CD4-positive, alpha-beta T cell (primary cell): ENCODE measurements at places on chromosomes 6 and 20. TPM values are rescaled to one million over a fixed set of nuclear protein-coding genes. Genes with fewer than 3 reads are reported as not detected.

DNA sequence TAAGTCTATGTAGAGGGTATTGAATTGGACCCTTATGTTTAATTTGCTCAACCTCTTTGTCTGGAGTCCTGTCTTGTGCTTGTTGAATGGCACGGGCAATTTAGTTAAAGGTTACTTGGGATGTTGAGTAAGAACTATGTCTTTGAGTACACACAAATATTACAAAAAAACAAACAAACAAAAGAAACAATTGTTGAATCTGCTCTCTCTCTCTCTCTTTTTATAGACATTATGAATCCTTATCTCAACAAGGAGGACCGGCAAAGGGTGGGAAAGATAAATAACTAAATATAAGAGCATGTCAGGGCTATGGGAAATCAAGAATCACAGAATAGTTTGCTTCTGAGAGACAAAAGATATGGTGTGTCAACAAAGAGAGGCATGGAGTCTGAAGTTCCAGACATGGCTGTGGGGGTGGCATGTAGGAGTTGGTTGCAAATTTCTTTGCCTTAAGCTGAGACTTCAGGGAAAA, 608.6 kb downstream of the UTRN start:
- DNase-seq: no peak

GRCh38 chr6:84897988-84898594, 133.7 kb upstream of the TBX18 start:
- DNase-seq: no peak

- no peak for DNase-seq
Observed at GRCh38 chr20:32685541-32686529, 12.1 kb upstream of the C20orf203 start.

GRCh38 chr20:889106-889505, 27.0 kb downstream of the ANGPT4 start:
- DNase-seq: no peak

GRCh38 chr6:120826253-120826652, 508.0 kb downstream of the TBC1D32 start:
- no peak for DNase-seq

DNA sequence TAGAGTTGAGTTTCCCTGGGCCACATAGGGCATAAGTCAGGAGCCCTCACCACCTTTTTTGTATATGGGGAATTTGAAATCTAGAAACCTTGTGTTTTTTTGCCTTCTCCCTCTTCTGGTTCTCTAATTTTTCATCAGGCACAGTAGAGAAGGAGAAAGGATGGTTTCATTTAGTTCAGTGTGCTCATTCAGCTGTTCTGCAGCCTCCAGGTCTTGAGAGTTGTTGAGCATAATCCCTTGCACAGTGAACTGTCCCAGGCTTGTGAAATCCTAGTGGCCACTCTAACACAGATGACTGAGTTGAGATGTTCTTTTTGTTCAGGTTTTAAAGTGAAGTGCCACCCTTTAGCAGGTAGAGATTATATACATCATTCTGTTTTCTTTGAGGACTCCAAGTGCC, 183.5 kb downstream of the CDKAL1 start:
- no peak for DNase-seq

DNA sequence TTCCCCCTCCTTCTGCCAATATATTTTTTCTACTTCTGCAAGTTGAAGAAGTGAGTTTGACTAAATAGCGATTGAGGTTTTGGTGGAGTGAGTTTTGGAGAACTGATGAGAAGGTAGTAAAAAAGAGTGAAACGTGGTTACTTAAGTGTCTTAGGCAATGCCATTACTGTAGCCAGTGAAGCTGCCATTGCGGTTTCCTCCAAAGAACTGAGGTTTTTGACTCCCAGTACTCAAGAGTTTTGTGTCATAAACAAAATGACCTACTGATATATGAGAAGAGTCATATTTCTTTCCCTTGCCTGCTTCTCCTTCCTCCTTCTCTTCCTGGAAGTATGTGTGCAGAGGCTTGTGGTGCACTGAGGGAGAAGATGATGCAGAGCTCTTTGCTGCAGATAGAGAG, 554.5 kb upstream of the MAP3K7 start:
- no peak for DNase-seq

- no peak for DNase-seq
Observed at GRCh38 chr6:111603040-111603439, 2.6 kb downstream of the TRAF3IP2 start.

Gene RRP36
- total RNA-seq: 17.2 TPM
